Lower leg skin (tissue), 4 donors: ENCODE measurements at places on chromosomes 6 and 20.

DNA sequence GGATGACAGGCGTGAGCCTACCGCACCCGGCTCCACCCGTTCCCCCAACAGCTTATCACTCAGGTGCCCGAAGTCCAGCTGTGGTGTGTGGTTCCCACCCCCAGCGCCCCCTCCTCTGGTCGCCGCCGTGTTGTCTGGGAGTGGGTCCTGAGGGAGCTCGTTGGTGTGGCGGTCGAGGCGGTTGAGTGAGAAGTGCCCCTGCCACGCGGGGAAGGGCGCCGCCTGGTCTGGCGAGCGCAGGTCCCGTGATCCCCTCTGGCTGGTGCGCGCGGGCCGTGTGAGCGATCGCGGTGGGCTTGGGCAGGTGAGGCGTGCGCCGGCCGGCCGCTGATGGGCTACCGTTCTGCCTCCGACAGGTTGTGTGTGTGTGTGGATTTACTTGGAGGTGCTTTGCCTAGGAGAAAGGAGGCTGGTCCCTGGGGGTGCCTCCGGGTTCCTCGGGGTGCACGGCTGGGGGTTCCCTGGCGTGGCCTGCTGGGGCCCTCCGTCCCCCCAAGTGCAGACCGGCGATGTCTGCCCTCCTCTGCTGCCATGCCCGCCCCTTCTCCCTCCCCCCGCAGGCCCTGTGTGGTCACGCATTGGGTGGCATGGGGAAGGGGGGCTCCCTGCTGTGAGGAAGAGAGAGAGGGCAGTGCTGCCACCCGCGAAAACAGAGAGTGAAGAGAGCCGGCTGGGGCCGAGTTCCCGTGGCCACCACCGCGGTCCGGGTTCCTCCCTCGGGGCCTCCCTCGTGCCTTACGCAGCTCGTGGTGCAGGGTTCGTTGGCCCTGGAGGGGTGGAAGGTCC, 336.0 kb upstream of the DEFB115 start:
- DNase-seq: no peak

- DNase-seq: no peak
Measured at GRCh38 chr20:57280221-57280620, 13.8 kb upstream of the BMP7 start.

- DNase-seq: no peak
Measured at GRCh38 chr6:138115877-138116660, 8.8 kb upstream of the PERP start.

DNA sequence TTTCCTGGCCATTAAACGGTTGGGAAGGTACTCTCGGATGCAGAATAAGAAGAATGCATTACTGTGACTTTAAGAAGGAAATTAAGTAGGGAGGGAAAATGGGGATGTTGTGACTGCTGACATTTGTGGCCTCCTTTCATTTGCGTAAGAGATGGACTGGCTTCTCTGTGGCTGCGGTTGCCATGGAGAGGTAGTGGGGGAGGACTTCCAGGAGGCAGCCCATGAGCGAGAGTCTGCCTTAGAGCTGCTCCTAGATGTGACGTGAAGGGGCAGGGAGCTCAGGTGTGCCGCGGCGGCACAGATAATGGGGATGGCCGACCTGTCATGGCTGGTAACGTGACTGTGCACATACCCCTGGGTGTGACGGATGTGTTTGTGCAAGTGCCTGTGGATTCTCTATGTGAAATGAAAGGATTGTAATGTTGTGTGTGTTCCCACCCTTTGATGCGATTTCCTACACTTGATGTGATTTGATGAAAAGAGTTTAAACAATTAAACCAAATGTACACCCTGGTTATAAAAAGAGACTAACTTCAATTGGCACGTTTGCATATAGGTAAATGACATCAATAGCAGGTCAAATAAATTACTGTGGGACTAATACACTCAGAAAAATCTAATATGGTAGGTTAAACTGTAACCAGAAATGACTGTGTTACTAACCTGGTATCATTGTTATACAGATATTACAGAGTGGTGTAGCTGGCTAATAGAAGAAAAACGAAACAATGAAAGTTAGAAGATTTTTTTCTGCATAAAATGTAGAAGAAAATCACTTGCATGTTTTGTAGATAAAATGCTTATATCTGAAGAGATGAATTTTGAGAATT, 48.9 kb downstream of the HIVEP1 start:
- peak; percentile 66 for DNase-seq

DNA sequence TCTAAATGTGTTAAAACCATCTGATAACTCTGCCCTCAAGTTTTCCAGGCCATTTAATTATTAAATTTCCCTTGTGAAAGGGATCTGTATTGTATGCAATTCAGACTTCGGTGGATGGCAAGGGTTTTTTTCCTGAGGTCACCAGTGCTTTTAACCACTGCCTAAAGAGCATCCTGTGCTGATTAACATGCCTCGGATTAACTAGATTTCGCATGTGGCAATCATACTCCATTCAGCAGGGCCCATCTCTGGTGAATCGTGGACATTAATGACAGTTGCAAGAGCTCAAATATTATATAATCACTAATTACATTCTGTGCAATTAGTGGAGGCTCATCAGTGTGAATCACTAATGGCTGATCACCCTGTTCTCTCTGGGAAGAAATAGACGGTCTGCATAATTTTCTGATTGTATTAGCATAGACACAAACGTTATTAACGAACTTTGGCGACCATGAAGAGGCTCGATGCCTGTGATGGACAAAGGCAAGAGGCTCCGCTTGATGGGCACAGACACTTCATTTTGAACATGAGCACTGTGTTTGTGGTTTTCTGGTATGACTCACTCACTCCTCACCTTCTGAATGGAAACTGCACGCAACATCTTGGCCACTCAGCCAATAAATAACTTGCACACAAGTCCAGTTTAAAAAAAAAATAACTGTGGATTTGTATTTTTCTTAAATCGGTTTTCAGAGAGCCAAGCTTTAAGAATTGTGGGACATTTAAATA, 31.4 kb downstream of the LINC00237 start:
- no peak for DNase-seq

- no peak for DNase-seq
Measured at GRCh38 chr6:122758927-122759334, 20.6 kb upstream of the FABP7 start.

DNA sequence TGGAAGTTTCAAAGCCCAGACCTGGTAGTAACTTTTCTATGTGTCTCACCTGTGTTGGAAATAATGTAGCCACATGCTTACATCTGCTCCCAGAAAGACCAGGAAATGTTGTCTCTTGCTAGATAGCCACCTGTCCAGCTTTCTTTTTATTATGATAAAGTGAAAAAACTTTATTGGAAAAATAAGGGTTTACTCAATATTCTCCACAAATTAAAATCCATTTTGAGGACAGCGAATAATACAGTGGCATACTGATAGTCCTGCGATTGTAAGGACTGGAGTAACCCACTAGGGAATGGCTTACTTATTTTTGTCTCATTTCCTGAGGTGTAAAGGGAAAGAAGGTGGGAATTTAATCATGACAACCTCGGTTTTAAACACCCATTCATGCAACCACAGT, 100.1 kb downstream of the HFE start:
- DNase-seq: no peak

DNA sequence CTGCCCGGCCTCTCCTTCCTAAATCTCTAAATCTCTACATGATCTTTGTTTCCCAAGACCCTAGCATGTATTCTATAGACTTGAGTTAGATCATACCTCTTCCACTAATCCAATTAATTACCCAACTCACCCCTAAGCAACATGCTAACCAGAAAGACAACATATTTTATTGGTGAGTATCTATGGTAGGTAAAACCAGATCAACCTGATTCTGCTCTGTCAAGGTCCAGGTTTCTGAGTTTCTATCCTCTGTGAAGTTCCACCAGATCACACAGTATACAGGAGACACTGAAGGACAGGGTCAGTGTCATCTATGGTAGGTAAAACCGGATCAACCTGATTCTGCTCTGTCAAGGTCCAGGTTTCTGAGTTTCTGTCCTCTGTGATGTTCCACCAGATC, 363.2 kb upstream of the MARCKS start:
- DNase-seq: no peak

DNA sequence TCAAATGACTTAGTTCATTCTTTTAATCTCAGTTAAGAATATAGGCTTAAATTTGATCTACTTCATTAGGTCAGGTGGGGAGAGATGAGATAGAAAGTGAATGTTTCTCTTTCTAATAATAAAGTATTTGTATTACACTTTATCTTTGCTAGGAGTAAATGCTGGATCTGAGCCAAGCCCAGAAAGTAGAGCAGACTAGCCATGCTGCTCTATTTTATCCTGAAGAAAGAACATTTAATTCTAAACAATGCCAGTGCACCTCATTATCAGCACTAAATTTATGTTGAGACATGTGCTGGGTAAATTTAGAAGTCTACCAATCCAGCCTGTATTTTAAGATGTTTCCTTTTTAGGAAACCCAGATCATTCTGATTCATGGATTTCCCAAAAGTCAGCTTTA, 43.5 kb downstream of the AKIRIN2 start:
- no peak for DNase-seq

- DNase-seq: no peak
Measured at GRCh38 chr6:112050429-112050828, 3.5 kb upstream of the CCN6 start.

DNA sequence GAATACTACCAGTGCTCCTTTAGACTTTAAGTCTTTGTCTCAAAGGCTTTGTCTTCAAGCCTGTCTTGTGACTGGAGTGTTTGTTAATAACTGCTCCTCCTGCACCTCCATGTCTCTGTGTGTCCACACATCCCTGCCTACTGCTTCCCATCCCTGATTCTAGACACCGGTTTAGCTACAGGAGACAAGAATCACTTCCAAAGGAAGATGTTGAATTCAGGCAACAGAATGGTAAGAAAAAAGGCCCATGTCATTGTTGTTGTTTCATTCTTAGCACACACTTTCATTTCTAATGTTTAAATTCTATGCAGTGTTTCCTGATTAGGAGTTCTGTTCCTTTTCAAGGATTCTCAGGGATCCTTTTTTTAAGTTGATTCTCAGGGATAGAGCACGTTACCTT, 293.6 kb upstream of the STXBP5 start:
- no peak for DNase-seq

- no peak for DNase-seq
Measured at GRCh38 chr6:26577720-26578072, 19.1 kb upstream of the ABT1 start.

GRCh38 chr6:39104528-39104927, 10.5 kb downstream of the SAYSD1 start:
- DNase-seq: no peak

DNA sequence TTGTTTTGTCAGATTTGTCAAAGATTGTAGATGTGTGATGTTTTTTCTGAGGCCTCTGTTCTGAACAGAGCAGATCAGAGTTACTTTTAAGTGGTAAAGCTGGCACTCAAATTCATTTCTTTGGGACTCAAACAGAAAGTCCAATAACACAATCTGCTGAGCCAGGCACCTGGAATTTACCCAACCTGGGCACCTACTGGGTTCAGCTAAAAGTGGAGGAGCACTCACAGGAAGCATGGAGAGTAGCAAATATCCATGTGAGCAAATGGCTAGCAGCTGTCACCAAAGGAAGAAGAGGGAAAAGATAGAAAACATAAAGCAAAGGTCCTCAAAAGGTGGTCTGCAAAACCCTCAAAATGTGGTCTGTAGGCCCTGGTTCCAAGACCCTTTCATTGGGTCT, 116.8 kb downstream of the FIG4 start:
- DNase-seq: no peak

GRCh38 chr6:4344317-4344899, 209.0 kb upstream of the ECI2 start:
- DNase-seq: no peak

- DNase-seq: no peak
Measured at GRCh38 chr6:121764493-121764892, 329.0 kb downstream of the GJA1 start.

DNA sequence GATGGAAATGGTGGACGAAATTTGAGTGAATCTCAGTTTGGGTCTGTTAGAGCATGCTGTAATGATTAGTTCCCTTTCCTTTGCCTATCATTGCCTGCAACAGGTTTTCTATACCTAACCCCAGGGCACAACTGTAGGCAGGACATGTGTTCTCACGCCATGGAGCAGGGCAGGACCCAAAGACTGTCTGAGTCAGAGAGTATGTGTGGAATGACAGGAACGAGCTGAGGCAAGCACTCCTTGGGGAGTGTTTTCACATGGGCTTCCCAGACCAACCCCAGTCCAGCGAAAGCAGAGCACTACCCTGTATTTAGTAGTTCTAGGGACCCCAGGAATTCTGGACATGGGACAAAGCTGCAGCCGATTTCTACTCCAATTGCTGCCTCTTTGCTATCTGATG, 234.2 kb downstream of the HACE1 start:
- DNase-seq: no peak

- DNase-seq: no peak
Measured at GRCh38 chr20:45445805-45446562, 23.6 kb upstream of the WFDC2 start.

- no peak for DNase-seq
Measured at GRCh38 chr20:47067776-47068175, 173.1 kb downstream of the EYA2 start.

DNA sequence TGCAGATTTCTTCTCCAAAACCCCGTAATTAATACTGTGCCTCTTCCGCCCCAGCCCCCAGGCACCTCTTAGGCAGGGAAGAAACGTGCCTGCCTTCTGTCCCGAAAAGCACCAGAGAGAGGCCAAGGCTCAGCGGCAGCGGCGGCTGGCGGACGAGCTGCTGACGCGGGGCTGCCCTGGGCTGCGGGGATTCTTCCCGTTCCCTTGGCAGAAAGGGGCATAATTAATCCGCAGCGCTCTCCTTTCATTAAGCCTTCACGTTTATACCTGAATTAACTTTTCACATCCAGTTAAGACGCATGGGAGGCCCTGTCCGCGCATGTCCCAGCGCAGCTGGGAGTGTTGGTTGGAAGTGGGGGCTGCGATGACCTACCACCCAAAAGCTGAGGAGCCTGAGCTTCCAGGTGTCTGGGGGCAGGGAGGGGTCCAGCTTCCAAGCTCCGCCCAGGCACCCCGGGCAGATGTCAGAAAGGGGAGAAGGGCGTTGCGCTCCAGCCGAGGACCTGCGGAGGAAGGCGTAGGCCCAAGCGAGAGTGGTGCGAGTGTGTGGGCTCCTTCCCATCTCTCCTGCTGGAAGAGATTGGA, 167.4 kb upstream of the LRFN2 start:
- no peak for DNase-seq

- DNase-seq: no peak
Measured at GRCh38 chr20:23448167-23448566, 4.5 kb downstream of the CST11 start.

GRCh38 chr20:61882716-61883615, 182.7 kb downstream of the TAF4 start:
- DNase-seq: no peak
